Fibroblast of the aortic adventitia (primary cell): ENCODE measurements at places on chromosomes 7 and 10.

DNA sequence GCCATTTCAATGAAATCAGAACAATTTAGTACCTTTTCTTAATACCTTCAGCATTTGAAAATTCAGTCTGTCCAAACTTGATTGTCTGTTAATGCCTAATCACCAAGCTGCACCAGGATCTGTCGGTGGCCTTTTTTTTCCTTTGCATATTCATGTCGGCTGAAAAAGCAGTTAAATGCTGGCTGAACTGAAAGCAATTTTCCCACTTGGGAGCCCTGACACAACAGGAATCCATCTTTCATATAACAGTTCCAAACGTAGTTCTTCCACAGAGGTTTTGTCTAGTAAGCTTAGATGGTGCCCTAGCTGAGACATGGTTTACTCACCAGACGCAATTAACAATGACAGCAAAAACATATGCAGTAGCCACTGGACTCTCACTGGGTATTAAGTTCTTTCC lies 83.6 kb upstream of the CHCHD3 start:
- no peak for DNase-seq

GRCh38 chr7:137169282-137169698 lies 174.2 kb downstream of the PTN start:
- DNase-seq: peak; percentile 77

GRCh38 chr7:45987521-45988290 lies 66.6 kb upstream of the IGFBP3 start:
- no peak for DNase-seq

DNA sequence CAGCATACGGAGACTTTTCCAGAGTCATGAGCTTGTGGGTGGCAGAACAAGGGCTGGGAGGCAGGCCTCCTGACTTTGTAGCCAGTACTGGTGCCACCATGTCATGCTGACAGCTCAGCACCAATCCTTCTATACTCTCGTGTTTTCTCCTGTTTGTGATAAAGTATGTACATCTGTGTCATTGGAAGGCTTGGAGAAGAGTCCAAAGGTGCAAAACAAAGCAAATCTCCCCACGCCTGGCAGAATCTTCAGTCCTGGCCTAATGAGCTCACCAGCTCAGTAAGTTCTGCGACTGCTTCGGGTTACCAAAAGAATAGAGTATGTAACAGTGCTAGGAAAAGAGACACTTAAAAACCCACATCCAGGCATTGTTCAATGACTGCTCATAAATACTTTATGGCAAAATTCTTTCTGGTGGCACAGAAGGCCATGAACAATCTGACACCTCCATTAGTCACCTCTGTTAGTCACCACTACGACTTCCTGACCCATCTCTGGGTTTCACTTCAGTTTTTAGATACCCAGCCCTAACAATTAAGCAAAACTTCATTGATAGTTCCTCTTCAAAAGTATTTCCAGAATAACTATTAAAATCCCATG lies 24.5 kb downstream of the STEAP1 start:
- DNase-seq: peak; percentile 69

DNA sequence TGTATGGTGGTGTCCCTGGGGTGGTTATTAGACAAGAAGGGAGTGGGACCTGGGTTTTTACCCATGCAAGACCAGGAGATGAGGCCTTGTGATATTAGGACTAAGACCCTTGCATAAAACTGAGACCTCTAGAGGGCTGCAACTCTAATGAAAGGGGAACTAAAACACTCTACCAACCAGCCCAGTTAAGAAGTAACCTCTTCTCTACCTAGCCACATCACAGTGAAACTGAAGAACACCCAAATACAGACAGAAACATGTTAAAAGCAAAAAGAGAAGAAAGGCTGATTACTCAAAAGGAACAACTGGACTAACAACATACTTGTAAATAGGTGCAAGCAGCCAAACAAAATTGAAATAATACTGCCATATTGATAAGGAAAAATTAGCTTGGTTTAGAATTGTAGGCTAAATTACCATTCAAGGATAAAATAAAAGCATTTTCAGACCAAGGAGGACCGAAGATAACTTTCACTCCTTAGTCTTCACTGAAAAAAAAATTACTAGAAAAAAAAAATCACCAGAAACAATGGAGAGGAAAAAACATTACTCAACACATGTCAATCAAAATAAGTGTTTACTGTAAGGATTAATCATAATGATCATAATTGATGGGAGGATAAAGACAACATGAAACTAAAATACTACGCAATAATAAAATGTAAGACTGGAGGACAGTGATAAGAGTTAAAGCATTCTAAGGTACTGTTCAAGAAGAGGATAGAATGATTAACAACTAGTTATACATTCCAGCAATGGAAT lies 27.6 kb downstream of the ERLIN1 start:
- no peak for DNase-seq

DNA sequence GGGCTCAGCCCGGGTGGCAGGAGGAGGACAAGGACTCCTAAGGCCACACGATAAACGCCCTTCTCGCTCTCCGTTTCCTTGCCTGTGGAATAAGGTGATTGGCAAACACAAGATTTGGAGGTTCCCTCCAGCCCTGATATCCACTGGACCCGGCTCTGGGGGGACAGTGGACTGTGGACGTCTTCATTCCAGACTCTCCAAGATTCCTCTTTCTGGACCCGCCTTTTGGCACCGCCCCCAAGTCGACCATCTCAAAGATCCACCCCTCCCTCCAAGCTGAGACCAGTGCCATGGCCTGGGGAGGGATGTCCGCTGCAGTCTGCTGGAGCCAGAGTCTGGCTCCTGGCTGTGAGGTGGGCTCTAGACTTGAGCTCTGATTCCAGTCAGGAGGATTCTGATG lies 23.6 kb downstream of the ZNF783 start:
- DNase-seq: peak; percentile 19

DNA sequence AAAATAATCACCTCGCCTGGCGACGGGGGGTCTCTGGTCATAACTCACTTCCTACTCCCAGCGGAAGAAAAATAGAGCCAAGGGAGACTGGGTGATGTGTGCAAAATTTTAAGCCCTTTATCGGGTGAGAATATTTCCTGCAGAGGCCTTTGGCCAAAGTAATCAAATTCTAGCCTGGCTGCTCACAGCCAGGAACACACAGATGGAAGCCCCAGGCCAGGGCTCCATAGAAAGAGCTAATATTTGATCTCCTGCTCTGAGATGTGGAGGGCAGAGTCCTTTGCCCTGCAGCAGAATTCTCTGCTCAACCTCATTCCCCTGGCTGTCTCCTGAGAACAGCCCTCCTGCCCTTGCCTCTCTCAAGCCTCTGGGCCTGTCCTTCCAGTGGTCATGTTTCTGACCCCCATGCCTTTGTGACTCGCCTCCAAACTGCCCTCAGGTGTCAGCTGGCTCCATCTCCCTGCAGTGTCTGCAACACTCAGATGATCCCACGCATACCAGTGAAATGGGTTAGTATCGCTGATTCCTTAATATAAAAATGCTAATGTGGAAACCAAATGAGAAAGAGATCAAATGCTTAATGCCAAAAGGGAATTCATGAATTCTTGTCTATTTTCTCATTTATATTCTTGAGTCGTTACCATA lies 34.5 kb downstream of the FRMD4A start:
- DNase-seq: peak; percentile 3

DNA sequence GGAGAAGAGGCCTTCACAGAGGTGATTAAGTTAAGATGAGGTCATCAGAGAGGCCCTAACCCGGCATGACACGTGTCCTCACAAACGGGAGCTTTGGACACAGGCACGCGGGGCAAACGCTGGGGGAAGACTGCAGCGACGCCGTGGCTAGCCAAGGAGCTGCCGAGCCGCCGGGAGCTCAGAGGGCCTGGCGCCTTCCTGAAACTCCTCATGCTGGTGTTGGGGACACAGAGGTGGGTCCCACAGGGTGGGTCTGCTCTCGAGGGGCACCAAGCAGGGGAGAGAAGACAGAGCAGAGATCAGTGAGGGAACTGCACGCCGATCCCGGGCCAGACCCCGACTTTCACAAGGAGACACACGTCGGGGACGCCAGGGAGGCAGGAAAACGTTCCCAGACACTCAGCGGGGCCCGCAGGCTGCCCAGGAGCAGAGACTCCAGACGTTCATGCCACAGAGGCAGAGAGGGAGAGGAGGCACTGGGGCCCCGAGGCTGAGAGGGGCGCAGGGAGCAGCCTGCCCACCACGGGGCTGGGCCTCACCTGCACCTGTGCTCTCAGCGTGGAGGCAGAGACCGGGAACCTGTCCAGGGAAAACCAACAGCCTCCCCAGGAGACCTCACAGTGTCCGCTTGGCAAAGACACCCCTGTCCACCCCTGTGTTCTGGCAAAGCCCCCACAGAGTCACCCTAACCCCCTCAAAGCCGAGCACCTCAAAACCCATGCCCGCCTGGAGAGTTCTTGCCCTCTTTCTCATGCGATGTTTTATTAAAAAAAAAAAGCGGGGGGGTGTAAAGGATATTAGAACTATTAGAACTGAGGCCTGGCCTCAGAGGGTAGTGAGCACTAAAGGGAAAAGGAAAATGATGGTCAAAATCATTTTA lies 103.8 kb downstream of the PDGFA start:
- no peak for DNase-seq

- no peak for DNase-seq
These were observed 702.3 kb downstream of the LRMDA start for GRCh38 chr10:76133597-76134255.

- peak; percentile 34 for DNase-seq
These were observed 166.8 kb upstream of the HABP2 start for GRCh38 chr10:113386005-113386404.

DNA sequence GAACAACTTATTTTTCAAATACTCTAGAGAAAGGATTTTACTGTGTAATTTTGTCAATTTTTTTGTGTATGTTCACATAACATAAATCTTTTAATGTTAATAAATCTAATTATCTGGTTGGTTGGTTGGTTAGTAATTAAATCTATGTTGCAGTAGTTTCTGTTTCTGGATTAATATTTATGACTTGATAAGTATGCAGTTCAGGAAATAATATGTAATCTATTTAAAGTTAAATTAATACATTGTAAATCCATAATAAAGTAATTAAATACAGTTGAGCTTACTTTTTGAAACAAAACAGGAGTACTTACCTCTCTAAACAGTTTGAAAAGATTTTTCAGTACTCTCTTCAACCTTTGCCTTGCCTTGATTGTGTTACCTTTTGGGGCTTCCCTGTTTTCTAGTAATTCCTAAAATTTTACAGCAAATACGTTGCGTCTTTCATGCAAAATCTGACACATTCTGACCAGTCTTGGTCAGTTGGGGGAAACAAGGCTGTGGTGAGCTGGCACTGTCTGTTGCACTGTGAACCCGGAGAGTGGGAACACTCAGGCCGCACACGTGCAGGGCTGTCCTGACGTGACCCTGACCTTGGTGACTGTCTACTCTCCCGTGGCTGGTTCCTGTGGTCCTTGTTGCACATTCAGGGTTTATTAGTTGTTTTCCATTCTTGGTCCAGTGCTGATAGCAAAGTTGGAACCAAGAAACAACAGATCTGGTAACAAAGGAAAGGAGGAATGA lies 45.6 kb upstream of the FGL2 start:
- no peak for DNase-seq

- peak; percentile 90 for DNase-seq
These were observed 129.3 kb downstream of the PKD1L1 start for GRCh38 chr7:47818796-47819606.

GRCh38 chr7:111137296-111138192 lies 46.6 kb downstream of the LRRN3 start:
- DNase-seq: peak; percentile 56

GRCh38 chr7:131188367-131189339 lies 139.0 kb upstream of the MKLN1 start:
- DNase-seq: peak; percentile 99

GRCh38 chr7:113086431-113086888 lies at the start of gene GPR85:
Gene GPR85, minus strand, starts transcription at chr7:113086827. Its CDS starts 2,106 bp downstream, at chr7:113084721.
- DNase-seq: peak; percentile 74

DNA sequence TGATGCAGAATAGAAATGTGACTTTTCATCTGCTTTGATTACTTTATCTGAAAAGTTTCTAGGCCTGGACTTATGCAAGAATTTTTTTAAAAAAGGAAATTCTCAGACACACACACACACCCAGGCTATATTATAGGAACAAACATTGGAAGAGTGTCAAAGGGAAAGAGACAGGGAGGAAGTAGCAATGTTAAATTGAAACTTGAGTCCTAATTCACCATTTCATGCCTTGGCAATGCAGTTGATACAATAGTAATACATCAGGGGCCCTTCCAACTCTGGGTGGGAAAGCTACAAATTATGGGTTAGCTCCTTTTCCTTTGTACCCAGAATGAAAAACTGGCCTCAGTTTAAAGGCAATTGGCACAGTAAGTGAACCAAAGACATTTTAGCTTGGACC lies 258.0 kb upstream of the LYZL1 start:
- DNase-seq: peak; percentile 12

- DNase-seq: peak; percentile 40
These were observed 3.2 kb downstream of the PYROXD2 start for GRCh38 chr10:98411768-98412167.

- DNase-seq: no peak
These were observed 1.4 kb upstream of the HOXA7 start for GRCh38 chr7:27157702-27158431.

GRCh38 chr7:92914645-92915044 lies 78.3 kb upstream of the CDK6 start:
- DNase-seq: no peak

DNA sequence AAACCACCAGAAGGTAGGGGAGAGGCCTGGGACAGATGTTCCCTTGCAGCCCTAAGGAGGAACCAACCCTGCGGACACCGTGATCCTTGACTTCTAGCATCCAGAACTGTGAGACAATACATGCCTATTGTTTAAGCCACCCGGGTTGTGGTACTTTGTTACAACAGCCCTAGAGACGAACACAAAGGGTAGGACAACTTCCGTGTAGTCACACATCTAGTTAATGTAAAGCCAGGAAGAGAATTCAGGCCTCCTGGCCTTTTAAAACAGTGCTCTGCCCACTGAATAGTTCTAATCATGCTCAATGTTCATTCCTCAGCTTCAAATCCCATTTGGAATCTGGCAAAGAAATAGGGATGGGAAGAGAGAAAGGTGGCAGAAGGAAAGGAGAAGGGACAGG lies 240.2 kb upstream of the KMT2E start:
- DNase-seq: no peak

- no peak for DNase-seq
These were observed 44.7 kb downstream of the MYO3A start for GRCh38 chr10:25978771-25979170.

DNA sequence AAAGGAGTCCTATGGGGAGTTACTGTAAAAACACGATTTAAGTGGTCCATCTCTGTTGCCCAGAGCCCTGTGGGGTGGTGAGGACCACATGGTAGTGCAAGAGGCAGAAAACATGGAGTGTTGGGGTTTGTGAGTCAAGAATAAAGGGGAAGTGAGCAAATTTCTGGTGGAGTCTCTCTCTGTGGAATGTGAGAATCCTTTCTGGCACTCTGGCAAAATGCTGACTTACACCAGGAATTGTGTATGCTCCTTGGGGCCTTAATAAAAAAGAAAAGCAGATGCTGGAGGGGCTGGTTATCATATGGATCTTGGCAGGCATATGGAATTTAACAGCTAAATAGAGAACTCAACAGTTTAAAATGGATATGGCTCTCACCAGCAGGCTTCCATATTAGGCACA lies 486.0 kb downstream of the TNS3 start:
- DNase-seq: peak; percentile 25

DNA sequence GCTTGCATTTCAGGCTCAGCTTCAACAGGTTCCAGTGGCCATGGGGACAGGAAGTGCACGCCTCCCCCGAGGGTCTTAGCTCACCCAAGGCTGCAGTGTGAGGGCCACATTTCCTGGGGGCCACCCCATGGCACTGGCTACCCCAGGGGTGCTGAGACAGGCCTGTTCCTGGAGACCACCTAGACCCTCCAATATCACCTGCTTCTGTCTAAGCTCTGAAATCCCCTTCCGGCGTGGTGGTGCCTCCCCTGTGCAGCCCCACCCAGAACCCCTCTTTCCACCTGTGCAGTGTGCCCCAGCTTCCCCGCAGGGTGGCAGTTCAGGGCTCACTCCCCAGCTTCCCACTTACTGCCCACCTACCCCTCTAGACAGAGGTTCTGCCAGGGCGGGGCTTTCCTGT lies 83.1 kb downstream of the ADARB2 start:
- DNase-seq: no peak
